Activated CD8-positive, alpha-beta memory T cell treated with anti-CD3 and anti-CD28 coated beads for 1 hour (primary cell): ENCODE measurements at places on chromosomes 1 and 21.

DNA sequence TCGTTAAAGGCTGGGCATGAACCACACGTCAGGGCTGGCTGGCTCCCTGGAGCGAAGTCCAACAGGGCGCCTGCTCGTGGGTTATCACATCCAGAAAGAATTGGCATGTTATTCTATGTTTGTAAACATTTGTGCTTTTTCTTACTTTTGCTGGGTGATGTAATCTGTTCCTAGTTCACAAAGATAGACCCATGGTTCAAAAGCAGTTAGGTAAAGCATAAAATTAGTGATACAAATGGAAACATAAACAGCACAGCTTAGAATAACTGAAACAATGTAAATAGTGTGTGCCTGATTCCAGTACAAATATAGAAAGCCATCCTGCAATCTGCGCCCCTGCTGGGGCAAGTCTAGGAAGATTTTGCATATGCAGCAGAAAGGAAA, 184.0 kb upstream of the C1orf174 start:
- no peak for DNase-seq

- no peak for DNase-seq
Observed at GRCh38 chr1:67723126-67723525, 38.1 kb downstream of the GADD45A start.

- no peak for DNase-seq
Observed at GRCh38 chr1:18012686-18013085, 94.9 kb upstream of the IGSF21 start.

DNA sequence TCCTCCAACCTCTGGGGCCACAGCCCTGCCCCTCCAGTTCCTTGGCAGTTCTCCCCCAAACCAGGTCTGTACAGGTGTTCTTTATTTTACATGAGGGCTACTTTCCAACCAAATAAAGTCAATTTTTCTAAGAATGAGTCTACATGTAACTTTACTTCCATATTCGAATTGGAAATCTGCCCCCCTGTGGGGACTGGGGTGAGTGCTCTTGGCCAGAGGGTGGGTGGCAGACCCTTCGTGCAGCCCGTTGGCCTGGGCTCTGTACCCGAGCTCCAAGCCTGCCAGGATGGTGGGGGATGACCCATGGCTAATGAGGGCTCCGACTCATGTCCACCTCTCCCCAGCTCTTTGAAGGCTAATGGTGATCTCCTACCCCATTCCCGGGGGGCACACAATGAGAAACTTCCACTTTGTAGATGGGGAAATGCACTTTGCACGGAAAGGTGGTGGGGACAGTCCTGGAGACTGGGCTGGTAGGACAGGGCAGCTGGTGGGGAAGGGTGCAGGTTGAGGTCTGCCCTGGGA, 589 bp upstream of the CATSPER4 start:
- DNase-seq, result no peak

- no peak for DNase-seq
Observed at GRCh38 chr1:24850328-24850920, 79.7 kb downstream of the RUNX3 start.

GRCh38 chr1:235510823-235511222, 6.6 kb upstream of the B3GALNT2 start:
- no peak for DNase-seq

GRCh38 chr1:223344491-223344890, 19.5 kb downstream of the SUSD4 start:
- no peak for DNase-seq

- DNase-seq, result no peak
Observed at GRCh38 chr1:25430967-25431881, 527 bp downstream of the MACO1 start.

DNA sequence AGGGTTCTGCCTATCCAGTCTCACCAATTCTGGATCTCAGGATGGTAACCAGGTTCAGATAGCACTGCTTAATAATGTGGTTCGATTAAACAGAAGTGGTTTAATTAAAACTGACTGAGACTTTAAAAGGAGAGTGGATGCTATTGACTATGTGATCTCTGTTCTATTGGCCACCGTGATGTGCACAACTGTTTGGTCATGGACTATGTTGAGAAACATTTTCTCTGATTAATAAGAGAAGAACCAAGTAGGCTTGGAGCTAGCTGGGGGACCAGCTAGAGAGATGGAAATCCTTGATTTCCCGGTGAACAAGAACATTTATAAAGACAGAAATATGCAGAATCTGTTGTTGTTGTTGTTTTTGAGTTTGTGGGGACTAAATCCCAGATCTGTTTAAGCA, 36.5 kb downstream of the DPT start:
- no peak for DNase-seq

DNA sequence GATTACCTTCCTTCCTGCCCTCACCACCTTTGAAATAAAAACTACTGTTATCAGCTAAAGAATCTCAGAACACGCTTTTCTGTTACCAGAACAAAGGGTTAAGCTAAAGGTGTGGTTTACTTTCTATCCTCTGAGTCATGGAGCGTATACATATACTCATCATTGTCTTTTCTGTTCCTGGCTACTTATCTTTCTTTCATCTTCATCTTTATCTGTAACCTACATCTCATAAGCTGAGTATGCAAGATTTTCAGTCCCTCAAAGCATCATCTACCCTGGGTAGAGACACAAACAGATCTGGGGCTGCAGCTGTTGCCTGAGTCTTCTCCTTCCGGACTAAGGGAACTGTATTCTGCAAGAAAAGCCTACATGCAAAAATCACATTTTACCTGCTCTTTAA, 75.6 kb downstream of the LMO4 start:
- no peak for DNase-seq

DNA sequence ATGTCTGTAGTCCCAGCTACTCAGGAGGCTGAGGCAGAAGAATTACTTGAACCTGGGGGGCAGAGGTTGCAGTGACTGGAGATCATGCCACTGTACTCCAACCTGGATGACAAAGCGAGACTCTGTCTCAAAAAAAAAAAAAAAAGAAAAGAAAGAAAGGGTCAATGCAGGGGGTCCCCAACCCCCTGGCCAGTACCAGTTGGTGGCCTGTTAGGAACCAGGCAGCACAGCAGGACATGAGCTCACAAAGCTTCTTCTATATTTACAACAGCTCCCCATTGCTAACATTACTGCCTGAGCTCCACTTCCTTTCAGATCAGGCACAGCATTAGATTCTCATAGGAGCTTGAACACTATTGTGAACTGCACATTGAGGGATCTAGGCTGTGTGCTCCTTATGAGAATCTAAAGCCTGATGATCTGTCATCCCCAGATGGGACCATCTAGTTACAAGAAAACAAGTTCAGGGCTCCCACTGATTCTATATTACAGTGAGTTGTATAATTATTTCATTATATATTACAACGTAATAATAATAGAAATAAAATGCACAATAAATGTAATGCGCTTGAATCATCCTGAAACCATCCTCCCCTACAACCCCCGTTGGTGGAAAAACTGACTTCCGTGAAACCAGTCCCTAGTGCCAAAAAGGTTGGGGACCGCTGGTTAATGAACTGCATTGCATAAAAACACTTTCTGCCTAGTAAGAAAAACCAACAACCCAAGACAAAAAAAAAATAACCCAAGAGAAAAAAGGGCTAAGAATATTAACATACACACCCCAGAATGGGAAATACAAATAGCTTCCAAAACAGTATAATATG, 2.8 kb downstream of the ZBTB8OS start:
- no peak for DNase-seq

DNA sequence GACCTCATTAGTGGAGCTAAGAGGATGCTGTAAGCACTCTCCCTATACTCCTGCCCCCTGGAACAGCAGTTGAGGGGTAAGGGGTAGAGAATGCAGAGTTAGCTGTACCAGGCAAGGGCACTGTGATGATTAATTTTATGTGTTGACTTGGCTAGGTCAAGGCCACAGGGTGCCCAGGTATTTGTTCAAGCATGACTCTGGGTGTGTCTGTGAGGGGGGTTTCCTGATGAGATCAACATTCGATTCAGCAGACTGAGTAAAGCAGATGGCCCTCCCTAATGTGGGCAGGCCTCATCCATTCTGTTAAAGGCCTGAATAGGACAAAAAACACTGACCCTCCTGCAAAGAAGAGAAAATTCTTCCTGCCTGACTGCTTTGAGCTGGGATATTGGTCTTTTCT, 110.8 kb downstream of the KCND3 start:
- DNase-seq, result no peak

DNA sequence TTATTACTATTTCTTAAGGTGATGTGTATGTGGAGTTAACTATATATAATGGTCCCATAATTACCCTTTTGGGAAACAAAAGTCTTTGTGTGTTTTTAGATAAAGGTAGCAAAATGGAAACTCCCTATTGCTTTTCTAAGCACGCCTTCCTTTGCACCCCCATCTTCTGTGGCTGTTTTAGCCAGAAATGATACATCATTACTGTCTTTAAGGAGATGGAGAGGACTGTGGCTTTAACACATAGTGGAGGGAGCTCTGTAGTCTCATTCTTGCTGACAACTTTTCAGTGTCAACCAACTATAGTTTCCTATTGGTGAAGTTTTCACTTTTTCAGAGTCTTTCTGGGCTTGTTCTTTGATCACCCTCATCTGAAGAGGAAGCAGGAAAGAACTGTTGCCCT, 1.0 kb downstream of the APOBEC4 start:
- no peak for DNase-seq

- no peak for DNase-seq
Observed at GRCh38 chr1:59678040-59678439, 136.7 kb upstream of the HOOK1 start.

DNA sequence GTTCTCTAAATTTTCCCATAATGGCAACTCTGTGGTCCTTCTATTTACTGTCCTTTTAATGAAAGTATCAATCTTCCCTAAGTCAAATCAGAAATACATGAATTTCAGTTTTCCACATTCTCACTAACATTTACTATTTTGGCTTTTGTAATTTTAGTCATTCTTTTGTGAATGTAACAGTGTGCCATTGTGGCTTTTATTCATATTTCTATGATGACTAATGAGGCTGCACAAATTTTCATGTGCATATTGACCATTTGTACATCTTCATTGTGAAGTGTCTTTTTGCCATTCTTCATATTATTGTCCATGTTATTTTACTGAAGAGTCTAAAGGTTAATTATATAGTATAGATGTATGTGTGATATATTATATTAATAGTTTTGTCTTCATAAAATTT, 431.0 kb upstream of the BRINP3 start:
- DNase-seq, result no peak

DNA sequence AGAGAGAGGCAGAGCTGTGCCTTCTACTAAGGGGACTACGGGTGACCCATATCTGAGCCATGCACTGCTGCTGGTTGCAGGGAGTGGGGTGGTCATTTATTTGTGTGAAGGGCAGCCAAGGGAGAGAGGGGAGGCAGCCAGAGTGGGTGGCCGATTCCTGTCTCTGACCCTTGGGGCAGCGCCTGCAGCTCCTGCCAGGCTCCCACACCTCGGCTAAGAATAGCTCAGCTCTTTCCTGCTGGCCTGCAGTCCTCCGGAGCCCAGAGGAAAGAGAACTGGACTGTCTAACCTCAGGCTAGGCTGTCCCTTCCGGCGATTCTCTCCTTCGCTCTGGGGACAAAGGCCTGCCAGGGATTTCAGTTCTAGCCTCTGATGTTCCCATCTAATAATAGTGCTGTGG, 11.6 kb upstream of the CD34 start:
- no peak for DNase-seq

- no peak for DNase-seq
Observed at GRCh38 chr1:230067419-230067870, 407 bp downstream of the GALNT2 start.

DNA sequence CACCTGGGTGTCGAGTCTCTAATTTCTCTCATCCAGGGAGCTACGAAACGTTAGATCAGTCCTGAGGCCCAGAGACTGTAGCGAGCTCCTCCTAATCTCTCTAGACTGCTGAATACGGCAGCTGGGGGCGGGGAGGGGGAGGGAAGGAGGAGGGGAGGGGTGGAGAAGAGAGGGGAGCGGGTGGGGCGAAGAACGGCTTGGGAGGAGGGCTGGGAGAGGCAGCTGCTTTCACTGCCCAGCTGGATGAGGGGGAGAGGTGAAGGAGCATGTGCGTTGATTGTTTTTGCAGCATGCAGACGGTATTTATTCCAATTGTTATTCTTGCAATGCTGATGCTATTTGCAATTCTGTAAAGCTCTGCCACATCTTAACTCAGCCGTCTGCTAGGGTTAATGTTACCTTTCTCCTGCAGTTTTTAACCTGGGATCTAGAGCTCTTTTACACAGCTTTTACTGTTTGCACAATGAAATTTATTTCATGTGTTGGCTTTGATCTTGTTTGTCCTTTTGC, 790 bp downstream of the DNAJC6 start:
- DNase-seq, result no peak

- no peak for DNase-seq
Observed at GRCh38 chr21:42330380-42331371, 15.5 kb upstream of the TFF3 start.

DNA sequence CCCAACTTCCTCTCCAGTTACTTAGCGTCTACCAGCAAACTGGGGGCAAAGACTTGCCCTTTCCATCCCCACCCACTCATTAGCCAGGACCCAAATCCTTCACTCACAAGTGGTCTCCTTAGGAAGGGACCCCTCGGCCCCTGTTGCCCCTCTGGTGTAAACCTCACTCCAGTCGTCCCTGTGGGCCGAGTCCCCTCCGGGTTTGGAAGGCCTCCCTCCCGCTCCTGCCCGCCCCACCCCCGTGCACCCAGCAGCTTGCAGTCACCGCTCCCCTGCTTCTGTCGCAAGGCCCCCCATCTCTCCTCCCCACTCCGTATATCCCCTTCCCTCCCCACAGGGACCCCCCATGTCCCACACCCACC, 1.2 kb downstream of the EFHD2 start:
- no peak for DNase-seq

DNA sequence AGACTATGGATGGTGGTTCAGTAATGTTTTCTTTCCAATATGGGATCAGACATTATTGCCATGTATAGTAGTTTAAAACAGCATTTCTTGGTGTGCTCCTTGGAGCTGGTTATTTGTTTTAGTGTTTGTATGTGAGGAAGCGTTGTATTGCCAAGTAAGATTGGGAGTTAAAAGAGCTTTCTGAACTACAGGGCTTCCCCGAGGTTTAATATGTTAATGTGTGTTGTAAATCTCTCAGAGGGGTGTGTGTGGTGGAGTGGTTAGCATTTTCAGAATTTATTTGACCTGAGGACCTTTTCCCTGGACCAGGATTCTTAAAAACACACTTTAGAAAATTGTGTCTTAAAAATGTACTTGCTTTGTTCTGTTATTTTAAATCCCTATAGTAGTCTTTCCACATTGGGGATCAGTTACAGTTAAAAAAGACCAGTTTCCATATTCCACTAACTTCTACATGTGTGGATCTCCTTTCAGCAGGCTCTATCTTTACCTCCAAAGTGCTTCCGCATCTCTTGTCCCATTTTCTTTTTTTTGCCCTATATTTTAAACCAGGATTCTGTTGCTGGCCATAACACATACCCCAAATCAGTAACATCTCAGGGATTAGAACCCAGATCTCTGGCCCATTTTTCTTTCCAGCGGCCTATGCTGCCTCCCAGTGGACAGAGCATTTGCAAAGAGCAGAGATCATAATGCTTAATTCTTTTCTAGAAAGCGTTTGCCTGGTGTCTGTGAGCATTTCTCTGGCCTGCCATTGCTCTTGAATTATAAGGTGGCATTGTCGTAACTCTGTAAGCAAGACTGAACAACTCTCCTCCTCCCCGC, 58.6 kb downstream of the PBX1 start:
- DNase-seq, result no peak

- no peak for DNase-seq
Observed at GRCh38 chr1:204692325-204692840, 6.8 kb upstream of the LRRN2 start.
